ENCODE measurements at places on chromosomes 2 and 18. TPM values are rescaled to one million over a fixed set of nuclear protein-coding genes. Genes with fewer than 3 reads are reported as not detected.

GRCh38 chr2:173821451-173821850, 143.7 kb downstream of the SP3 start:
- DNase-seq: no peak

GRCh38 chr2:201350879-201351278, 6.3 kb downstream of the FLACC1 start:
- DNase-seq: no peak

DNA sequence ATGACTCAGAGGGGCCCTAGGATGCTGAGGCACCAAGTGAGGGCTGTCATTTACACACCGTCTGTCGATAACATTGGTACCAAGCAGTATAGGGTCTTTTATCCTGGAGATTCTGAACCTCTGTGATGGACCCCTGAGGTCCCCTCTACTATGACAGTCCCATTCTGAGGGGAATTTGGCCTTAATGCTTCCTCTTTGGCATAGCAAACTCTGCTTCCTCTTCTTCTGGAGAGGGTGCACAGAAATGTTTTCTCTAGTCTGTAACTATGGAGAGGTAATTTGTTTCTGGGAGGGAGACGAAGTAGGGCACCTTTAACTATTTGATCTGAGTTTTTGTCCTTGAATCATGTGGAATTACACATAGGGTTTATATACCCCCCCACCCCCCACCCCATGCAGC, 44.8 kb downstream of the INPP4A start:
- no peak for DNase-seq

DNA sequence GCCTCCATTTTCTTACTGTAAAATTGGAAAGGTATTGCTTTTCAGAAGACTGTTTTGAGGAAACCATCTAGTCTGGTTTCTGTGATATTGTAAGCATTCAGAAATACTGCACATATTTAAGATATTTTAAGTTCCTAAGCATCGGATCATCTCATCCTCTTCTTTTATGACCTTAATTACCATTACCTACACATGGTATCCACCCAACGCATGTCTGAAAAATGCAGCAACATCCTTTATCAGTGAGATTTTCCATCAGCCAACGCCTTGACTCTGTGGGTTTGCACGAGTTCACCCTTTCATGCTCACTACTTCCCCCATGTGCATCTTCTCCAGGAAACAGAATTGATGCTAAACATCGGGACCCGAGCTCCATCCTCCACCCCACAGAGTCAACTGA, 84.3 kb downstream of the COL4A4 start:
- DNase-seq: no peak

DNA sequence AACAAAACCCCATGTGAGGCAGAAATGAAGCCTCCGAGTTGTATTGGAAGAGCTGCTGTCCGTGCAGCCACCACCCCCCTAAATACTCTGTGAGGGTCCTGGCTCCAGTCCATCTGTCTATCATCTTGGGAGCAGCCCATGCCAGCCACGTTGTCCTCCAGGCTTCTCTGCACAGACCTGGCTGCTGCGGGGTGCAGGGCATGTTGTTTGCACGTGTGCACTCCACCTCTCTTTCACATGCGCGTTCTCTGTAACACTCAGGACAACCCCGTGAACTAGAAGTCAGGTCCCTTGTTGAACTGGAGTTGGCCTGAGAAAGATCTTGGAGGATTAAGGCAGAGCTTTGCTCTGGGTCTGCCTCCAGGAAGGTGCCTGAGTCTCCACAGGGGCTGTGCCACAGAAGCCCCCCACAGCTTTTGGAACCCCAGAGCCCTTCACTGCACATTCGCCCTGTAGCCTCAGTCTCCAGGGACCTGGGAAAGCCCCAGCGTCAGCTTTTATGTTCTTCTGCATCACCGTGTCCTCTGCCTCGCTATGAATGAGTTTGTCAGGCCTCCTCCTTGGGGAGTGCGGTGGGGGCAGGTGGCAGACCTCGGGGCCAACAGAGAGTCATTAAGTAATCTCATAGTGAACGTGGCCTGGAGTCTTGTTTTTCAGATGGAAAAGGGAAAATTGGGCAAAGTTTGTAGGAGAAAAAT, 16.6 kb downstream of the RTP5 start:
- no peak for DNase-seq

CSRNP3 gene
- polyA plus RNA-seq: 8.5 TPM

All from left lung (tissue), 14 donors.